NCI-H446 treated with DMSO at 0.1 percent for 48 hours (cell line): ENCODE measurements at places on chromosomes 7 and 10.

- no peak for DNase-seq
Measured at GRCh38 chr7:139300390-139300789, 40.7 kb upstream of the FMC1 start.

DNA sequence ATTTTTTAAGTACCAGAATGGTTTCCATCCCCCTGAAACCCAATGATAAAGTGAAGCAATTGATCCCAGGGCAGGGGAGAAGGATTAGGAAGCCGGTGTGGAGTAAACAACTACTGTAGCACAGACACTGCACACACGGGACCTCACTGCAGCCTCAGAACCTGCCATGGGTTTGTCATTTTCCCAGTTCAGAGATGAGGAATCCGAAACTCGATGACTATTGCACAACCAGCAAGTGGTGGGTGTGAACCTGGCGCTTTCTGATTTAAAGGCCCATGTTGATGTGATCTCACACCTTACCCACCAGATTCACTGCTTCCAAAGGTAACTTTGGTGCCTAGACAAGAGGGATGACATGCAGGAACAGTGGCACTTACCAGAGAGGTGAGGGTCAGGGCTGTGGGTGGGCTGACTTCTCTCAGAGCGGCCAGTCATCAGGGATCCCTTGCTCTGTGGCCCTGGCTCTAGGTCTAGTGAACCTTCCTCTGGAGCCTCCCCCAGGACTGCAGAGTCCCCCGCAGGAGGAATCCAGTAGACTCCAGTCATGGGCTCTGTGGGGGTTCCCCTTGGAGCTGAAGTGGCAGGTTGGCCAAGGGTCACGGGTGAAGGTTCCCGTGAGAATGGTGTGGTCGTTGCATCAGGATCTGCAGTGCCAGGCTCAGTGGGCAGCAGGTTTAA lies 62.8 kb downstream of the PKD1L1 start:
- no peak for DNase-seq

DNA sequence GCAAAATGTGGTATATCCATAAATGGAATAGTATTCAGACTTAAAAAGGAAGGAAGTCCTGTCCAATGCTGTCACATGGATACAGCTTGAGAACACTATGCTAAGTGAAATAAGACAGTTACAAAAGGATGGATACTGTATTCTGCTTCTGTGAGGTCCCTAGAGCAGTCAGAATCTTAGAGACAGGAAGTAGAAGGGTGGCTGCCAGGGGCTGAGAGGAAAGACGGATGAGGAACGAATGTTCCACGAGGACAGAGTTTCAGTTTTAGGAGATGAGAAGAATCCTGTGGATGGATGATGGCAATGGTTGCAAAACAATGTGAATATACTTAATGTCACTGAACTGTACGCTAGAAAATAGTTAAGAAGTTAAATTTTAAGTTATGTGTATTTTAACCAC lies 3.8 kb downstream of the PRKCQ start:
- DNase-seq = no peak

DNA sequence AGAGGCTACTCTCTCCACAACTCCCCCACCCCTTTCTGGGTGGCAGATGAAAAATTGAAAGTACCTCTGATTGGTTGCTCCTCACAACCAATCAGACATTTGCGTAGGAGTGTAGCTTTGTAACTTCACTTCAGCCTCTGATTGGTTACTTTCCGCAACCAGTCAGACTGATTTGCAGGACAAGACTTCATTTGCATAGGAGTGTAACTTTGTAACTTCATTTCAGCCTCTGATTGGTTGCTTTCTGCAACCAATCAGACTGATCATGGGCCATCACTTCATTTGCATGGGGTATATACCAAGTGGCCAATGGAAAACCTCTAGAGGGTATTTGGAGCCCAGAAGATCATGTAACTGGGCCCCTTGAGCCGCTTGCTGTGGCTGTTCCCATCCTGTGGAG lies 25.6 kb downstream of the CDNF start:
- DNase-seq = no peak

- no peak for DNase-seq
Measured at GRCh38 chr10:89183571-89183970, 23.5 kb downstream of the CH25H start.

GRCh38 chr7:25855854-25856782 lies 295.9 kb upstream of the NFE2L3 start:
- DNase-seq = peak; percentile 56

GRCh38 chr7:48041653-48041970 lies 6.3 kb downstream of the C7orf57 start:
- no peak for DNase-seq

DNA sequence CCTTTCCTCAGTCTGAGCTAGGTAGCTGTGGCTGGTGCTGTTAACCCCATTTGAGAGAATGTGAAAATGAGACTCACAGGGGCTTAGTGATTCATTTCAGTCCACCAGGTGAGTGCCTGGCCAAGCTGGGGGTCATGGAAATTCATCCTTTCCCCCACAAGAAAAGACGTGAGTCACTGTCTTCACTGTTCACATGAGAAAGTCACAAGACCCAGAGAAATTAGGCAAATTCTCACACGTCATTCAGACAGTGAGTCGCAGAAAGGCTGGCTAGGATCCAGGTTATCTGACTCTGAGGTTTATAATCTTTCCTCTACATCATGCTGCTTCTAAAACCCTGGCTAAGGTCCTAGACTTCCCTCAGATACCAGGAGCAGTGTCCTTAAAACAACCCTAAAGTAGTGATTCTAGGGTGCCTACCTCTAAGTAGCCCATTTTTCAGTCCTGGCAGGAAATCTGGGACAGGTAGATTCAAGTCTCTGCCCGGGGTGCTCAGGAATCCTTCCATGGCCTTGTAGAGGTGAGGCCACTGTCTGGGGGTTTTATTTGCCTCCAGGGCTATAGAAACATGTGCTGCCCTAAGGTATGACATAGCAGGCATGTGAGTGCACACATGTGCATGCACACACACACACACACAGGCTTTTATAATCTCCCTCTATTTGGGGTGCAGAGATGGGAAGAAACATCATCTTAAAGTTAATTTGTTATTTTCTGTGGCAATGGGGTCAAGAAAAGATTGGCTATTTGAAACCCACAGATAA lies 427.9 kb upstream of the CELF2 start:
- no peak for DNase-seq

- DNase-seq = no peak
Measured at GRCh38 chr10:127279334-127279774, 83.0 kb upstream of the INSYN2A start.

DNA sequence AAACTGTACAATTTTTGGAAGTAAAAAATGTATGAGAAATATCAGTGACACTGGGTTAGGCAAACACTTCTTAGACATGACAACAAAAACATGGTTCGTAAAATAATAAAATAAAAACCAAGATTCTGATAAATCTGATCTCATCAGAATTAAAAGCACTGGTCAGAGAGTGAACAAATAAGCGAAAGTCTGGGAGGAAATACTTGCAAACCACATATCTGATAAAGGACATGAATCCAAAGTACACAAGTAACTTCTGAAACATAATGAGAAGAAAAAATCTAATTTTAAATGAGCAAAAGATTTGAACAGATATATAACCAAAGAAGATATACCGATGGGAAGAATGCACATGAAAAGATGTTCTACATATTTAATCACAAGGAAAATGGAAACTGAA lies 91.5 kb downstream of the RTKN2 start:
- DNase-seq = no peak

GRCh38 chr7:96238976-96239766 lies 82.7 kb downstream of the SLC25A13 start:
- DNase-seq = no peak

GRCh38 chr7:76272851-76273497 lies 29.5 kb upstream of the HSPB1 start:
- DNase-seq = no peak
